ENCODE measurements at places on chromosomes 3 and 15. TPM values are rescaled to one million over a fixed set of nuclear protein-coding genes. Genes with fewer than 3 reads are reported as not detected.

The TARS3 gene
- 9.8 TPM for total RNA-seq

DNA sequence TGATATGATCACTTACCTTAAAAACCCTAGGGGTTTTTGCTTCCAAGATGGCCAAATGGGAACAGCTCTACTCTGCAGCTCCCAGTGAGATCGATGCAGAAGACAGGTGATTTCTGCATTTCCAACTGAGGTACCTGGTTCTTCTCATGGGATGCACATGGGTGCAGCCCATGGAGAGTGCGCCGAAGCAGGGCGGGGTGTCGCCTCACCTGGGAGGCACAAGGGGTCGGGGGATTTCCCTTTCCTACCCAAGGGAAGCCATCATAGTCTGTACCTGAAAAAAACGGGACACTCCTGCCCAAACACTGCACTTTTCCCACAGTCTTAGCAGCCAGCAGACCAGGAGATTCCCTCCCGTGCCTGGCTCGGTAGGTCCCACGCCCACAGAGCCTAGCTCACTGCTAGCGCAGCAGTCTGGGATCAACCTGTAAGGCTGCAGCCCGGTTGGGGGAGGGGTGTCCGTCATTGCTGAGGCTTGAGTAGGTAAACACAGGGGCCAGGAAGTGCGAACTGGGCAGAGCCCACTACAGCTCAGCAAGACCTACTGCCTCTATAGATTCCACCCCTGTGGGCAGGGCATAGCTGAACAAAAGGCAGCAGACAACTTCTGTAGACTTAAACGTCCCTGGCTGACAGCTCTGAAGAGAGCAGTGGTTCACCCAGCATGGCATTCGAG, 78.6 kb downstream of the CTNNB1 start:
- no peak for DNase-seq

- DNase-seq = peak; percentile 52
Observed at GRCh38 chr15:34753236-34753894, 1.4 kb downstream of the GJD2 start.

DNA sequence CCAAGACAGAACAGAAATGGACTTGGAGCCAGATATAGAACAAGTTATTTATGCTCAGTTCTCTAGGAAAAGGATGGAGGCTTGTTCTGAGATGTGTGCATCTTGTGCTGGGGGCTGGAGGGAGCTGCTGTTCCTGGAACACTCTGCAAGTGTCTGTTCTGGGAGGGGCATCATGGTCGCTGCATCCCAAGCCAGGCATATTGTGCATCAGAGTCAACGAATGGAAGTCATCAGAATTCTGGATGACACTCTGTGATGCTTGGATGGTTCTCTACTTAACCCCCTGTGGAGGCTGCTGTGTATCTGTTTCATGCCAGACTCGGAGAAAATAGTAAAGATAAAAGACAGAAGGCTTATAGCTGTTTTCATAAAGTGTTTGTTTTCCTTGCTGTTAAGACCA, 34.7 kb downstream of the RPL22L1 start:
- DNase-seq = no peak

DNA sequence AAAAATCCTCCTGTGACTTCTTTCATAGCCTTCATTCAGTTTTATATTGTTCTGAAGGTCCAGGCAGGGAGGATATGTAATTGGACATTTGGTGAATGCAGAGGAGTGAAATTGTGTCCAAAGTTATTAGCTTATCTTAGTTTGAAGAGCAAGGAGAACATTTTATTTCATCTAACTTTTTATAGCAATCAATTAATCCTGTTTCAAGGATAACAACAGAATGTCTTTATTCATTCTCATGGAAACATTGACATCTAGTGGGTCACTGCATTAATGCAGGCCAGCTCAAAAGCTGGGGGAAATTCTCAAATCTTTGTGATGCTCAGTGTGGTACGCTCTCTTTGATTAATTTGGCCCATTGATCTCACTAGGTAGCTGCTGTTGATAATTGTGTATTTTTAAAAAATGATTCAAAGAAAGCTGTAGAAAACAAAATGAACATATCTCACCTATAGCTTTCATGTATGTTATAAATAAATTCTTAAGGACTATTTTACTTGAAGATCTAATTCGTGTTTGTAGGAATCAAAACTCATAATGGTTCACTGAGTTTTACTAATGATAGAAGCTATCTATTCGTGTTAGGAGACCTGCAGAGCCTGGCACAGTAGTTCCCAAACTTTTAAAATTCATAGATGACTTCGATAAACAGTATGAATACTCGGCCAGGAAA, 150.8 kb upstream of the KCNMB2 start:
- DNase-seq = peak; percentile 46

GRCh38 chr15:41917767-41918430, 24.0 kb upstream of the SPTBN5 start:
- DNase-seq = no peak
